ENCODE measurements at places on chromosomes 1 and 21.

DNA sequence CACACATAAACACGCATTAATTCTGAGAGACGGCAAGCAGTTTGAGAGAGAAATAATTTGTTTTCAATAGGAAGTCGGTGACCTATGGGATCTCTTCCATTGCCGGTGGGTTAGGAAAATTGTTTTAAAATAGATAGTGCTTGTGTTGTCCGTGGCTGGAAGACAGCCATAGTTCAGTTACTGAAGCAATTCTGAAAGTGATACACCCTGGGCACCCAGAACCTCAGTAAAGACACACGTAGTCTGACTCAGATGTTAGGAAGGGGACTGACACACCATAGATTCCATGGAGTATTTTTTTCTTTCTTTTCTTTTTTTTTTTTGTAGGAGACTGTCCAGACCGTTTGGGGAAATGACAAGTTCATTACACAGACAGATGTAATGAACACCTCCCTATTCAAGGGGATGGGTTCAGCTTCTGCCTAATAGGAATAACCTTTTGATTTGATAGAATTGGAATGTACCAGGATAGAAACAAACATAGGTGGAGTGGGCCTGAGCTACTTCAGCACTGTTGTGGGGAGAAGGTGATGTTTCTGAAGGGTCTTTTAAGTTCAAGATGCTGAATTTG is 1.6 kb downstream of the C1orf21 start:
- no peak for DNase-seq

DNA sequence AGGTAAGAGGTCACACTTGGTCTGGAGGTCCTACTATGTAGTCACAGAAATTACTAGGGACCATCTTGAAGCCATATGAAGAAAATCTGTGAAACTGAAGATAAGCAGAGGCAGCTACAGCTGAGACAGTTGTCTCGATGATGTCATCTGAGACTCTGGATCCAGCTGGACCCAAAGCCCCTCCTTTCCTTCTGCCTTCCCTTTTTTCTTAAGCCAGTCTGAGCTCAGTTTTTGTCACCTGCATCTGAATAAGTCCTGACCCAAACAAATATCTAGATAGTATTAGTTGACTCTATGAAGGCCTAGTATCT is 143.3 kb downstream of the ETS2 start:
- DNase-seq = no peak

DNA sequence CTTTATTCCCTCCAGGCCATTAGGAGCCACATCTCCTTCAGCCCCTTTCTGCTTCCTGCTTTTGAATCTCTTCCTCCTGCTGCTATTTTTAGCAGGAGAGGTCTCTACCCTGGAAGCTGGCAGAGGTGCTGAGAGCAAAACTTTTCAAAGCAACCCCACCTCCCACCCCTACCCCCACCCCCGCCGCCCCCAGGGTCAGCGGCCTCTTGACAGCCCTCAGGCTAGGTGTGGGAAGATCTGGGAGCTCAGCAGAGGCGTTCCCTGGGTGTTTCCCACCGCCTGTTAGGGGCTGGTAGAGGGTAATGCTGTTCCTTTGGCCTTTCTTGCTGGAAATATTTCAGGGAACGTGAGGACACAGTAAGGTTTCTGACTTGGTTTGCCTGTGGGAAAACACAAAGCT is 112.5 kb upstream of the CACHD1 start:
- DNase-seq = no peak

GRCh38 chr1:222547944-222548671 is at the start of gene HHIPL2:
Gene HHIPL2 (minus strand): TSS chr1:222548104. CDS start chr1:222548044, 60 bp downstream.
- no peak for DNase-seq

GRCh38 chr1:223474804-223475203 is 81.6 kb downstream of the CCDC185 start:
- DNase-seq = no peak

- DNase-seq = no peak
Observed at GRCh38 chr1:151822404-151822803, 9.2 kb downstream of the RORC start.

GRCh38 chr1:117572546-117572945 is 33.3 kb upstream of the TENT5C start:
- DNase-seq = peak; percentile 66

- peak; percentile 81 for DNase-seq
Observed at GRCh38 chr1:44652445-44653106, 21.7 kb downstream of the TMEM53 start.

GRCh38 chr1:99685516-99686180 is 39.7 kb downstream of the PALMD start:
- DNase-seq = peak; percentile 58

GRCh38 chr1:19866758-19867157 is 15.4 kb upstream of the OTUD3 start:
- DNase-seq = no peak

GRCh38 chr21:42988236-42988965 is 14.0 kb downstream of the PKNOX1 start:
- DNase-seq = no peak

DNA sequence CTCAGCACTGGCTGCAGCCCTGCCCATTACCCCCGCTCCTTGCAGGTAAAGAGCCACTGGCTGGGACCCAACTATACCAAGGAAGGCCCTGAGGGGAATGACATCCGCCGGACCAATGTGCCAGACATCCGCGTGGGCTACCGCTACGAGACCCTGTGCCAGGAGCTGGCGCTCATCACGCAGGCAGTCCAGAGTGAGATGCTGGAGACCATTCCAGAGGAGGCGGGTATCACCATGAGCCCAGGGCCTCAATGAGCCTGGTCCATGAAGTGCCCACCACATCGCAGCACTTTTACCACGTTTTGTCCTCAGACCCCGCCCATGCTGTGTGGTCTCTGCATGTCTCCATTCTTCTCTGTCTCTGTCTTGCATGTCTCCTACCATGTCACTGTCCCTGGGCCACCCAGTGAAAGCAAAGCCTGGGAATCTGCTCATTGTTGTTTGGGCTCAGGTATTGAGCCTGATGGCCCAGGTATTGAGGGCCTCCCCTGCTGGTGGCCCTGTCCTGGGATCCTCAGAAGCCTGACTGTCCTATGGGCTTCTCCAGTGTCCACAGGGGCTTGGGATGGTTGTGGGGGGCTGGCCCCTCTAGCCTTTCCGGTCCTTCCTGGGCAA is 11.4 kb downstream of the AMPD2 start:
- DNase-seq = no peak

DNA sequence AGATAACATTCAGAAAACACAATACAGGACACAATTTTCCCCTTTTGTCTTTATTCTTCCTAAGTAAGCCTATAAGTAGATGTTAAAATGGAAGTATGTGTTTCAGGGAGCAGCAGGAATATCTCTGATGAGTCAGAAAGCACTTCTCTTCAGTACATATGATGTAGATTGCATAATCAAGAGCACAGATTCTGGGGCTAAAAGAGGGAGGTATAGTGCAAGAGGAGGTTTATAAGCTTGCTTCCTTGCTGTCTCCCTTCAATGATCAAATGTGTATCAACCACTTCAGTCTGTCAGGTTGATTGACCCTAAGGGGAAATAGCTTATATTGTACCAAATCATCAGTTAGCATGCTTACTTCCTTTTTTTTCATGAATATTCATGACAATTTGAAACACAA is 822.8 kb downstream of the BRINP3 start:
- no peak for DNase-seq

DNA sequence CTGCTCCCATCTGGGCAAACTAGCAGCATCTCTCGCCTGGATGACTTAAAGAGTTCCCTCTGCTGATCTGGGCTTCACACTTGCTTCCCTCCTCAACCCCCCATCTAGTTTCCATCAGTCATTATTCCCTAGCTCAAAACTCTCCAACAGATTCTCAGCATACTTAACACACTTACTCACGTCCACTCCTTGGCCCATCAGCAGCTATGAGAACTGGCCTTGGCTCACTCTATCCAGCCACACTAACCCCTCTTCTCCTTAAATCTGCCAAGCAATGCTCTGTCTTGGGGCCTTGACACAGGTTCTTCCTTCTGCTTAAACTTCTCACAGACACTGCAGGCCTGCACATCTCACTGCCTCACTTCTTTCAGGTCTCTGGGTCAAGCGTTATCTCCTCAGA is 41.6 kb downstream of the GNG12 start:
- DNase-seq = no peak

- no peak for DNase-seq
Observed at GRCh38 chr1:109388884-109389637, 8.7 kb downstream of the SORT1 start.

DNA sequence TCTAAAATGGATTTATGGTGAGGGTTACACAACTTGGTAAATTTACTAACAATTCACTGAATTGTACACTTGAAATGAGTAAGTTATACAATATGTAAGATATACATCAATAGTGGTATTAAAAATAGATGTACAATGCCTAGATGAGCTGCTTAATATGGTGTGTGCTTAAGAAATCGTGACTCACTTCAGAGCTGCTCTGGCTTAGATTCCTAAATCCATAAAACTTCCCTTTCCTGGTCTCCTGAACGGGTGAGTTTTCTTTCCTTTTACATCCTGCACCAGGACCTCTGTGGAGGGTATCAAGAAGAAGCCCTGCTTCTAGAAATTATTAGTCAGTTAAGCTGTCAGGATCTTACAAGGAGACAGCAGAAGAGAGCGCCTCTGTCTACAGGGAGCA is 30.4 kb downstream of the H3-3A start:
- no peak for DNase-seq

GRCh38 chr1:71919811-71920509 is 362.4 kb downstream of the NEGR1 start:
- no peak for DNase-seq

DNA sequence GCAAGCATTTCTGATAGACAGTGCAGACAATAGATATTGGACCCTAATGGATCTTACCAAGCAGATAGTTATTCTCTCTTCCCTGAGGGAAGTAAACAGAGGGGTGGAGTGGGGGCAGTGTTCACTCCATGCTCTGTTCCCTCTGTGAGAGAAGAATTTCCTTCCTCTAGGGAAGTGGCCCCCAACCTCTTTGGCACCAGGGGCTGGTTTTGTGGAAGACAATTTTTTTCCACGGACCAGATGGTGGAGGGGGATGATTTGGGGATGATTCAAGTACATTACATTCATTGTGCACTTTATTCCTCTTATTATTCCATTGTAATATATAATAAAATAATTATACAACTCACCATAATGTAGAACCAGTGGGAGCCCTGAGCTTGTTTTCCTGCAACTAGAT is 459.9 kb downstream of the ADGRL2 start:
- no peak for DNase-seq

DNA sequence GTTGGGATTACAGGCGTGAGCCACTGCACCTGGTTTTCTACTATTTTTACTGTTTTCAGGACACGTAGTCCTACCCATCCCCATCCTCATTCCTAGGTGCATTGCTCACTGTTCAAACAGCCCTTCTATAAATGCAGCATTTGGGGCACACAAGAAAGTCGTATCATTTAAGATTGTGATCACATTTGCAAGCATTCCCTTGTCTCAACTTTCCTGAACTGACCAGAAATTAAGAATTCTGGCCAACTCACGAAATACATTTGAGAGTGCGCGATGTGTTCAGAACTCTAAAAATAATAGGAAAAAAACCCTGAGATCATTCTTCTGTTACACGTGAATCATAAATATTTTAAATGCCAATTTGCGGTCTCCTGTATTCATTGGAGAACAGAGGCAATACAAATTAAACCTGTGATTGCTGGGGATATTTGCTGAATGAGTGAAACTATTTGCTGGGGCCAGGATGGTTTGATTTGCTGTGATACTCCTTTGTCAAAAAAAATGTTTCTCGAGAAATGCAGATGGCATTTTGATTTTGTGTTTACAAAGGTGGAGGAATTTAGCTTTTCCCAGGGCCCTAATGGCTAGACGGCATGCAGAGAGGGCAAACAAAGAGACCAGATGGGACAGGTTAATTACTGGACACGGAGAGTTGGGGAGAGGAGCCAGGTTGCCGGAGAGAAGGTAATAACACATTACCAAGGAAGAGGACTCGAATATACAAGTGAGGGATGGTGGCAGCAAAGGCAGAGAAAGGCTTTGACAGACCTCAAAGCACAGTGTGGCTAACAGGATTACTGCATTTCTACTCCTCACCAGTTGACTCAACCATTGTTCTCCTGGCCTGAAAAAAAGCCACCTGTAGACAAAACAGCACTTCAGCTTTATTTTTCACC is 38.4 kb downstream of the STPG1 start:
- no peak for DNase-seq

DNA sequence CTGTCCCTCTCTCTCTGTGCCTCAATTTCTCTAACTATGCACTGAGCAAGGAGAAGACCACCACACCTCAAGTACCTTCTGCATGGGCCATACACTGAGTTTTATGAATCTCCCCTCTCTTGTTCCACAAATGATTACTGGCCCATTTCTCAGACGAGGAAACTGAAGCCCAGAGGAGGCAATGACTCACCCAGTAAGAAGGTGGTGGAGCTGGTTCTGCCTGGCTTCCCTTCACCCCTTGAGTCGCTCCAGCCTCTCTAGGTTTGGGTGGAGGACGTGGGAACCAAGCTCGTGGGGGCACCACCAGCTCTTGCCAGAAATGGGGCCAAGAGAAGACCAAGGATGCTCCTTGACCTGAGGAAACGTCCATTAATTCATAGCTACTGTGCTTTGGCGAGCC is 21.3 kb upstream of the RUNX3 start:
- DNase-seq = no peak

DNA sequence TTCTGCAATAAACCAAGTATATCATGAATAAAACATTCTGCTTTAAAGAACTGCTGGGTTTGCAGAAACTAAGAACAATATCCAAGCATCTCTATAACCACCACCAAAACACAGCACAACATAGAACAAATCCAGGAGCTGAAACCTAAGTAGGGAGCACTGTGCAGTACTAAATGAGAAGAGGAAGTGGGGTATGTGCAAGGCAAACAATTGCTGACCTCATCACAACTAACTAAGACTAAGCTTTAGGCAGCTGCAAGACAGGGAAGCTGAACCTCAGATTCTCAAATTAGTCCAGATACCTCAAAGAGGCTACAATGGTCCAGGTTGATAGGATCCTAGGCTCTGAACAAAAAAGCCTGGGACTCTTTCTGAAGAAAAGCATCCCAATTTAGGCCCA is 172.6 kb downstream of the SLC44A5 start:
- no peak for DNase-seq

DNA sequence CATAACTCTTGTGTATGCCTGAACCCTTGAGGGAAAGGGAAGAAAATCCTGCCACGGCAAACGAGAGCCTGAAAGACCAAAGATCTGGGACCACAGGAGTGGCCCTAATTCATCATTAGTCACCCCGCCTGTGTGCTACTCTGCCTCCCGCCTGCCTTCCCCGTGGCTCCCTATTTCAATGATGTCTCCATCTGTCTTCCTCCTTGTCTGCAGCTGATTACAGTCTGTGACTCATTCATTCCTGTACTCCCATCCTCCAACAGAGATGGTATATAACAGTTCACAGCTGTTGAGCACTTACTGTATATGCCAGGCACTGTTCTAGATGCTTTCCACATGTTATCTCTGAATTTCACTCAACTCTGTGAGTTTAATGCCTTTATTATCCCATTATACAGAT is 96.6 kb downstream of the SEC16B start:
- no peak for DNase-seq

DNA sequence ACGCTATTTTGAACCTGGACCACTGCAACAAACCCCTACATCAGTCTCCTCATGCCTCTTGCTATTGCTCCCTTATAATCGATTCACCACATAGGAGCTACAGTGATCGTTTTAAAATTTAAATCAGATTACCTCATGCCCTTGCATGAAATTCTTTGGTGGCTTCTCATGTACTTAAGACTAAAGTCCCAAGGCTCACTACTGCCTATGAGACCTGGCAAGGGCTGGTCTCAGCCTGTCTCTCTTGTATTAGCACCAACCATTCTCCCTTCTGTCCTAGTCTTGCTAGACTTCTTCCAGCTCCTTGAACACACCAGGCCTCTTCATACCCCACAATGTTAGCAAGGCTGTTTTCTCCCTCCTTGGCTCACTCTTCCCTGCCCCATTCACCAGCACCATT is 6.5 kb upstream of the GNPAT start:
- DNase-seq = no peak
